ENCODE measurements at places on chromosomes 2 and 18.

- no peak for DNase-seq
These were observed 31.7 kb upstream of the LINC00305 start for GRCh38 chr18:64180617-64181016.

- no peak for DNase-seq
These were observed 12.2 kb upstream of the BOD1L2 start for GRCh38 chr18:57134618-57135135.

DNA sequence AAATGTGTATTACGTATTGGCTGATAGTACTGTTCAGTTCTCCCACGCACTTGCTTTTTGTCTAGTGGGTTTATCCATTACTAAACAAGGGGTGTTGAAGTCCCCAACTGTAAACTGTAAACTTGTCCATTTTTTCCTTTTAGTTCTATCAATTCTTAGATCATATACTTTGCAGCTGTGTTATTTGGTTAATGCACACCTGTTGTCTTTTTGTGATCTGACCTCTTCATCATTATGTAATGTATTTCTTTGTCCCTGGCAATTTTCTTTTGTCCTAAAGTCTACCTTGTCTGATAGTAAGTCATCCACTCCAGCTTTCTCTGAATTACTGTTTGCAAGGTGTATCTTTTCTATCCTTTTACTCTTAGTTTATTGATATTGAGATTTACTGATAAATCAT, 21.9 kb downstream of the MCEE start:
- no peak for DNase-seq

DNA sequence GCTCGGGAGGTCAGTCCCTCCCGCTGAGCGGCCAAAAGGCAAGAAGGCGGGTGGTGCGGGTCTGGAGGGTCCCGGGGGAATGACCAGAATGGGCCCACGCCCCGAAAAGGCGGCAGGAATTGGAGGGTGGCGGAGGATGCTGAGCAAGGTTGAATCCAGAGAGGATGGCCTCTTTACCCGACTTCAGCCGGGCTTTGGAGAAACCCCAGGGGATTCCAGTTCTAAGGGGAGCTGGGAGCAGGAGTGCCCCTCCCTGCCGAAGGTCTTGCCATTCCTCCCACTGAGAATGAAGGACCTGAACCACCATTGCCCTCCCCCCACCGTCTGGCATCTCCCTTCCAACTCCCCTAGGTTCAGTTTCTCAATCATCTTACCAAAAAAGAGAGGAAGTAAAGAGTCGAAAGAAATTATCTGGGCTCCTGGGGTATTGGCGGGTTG, 38.9 kb upstream of the ATP6V1B1 start:
- DNase-seq = no peak

- peak; percentile 22 for DNase-seq
These were observed 54.2 kb upstream of the SEMA4C start for GRCh38 chr2:96923810-96924774.

DNA sequence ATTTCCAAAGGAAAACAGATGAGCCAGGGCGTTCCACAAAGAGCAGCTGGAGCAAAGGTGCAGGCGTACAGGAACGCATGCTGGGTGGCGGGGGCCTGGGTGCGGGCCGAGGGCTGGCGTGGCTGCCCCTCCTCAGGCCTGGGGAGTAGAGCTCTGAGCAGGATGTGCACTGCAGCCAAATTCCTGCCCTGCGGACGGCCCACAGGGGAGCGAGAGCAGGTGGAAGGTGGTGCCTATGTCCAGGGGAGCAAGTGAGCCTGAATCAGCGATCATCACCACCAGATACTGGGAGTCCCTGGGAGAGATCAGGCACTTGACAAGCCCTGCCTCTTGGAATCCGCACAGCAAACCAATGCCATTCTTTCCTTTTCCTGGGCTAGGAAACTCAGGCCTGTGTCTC, 106.3 kb downstream of the GBX2 start:
- no peak for DNase-seq

GRCh38 chr2:28318023-28318422, 74.6 kb upstream of the FOSL2 start:
- DNase-seq = no peak

DNA sequence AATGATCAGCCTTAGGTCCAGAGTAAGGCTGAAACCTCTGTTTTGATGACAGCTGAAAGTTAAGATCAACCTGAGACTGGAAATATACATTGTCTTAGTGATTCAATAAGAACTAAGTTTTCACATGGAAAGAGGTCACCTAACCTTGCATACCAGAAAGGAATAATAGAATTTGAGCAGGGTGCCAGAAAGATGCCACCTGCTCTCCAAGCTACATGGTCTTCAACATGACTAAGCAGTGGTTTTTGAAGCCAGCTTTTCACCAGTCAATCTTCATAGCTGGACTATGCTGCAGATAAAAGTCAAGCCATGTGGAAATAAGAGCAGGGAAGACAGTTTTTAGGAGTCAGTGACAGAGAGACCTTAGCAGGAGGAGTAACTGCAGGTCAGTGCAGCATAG, 589.4 kb upstream of the SYT4 start:
- DNase-seq = no peak

DNA sequence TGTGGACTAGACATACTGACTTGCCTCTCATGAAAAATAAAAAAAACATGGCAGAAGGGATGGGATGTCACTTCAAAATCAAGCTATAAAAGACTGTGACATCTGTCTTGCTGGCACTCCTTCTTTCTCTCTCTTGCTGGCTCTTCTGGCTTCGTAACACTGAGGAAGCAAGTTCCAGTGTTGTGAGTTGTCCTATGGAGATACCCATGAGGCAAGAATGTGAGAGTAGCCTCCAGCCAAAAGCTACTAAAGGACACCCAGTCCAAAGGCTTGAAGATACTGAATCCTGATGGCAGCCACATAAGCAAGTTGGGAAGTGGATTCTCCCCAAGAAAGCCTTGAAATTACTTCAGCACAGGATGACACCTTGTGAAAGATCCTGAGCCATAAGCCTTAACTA, 376.1 kb upstream of the TMEFF2 start:
- DNase-seq = no peak

DNA sequence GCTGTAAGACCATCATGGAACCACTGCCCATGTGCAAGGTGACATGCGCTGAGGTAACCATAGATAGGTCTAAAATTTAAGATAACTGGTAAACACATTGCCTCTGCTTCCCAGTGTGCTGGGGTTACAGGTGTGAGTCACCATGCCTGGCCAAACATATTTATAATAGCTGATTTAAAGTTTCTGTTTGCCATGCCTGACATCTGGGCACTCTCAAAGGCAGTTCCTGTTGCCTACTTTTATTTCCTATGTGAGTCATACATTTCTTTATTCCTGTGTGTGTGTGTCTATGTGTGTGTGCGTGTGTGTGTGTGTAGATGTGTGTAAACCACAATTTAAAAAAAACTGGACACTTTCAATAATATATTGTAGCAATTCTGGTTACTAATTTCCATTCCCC, 415.2 kb upstream of the NETO1 start:
- no peak for DNase-seq

- DNase-seq = no peak
These were observed 339.8 kb upstream of the CDH7 start for GRCh38 chr18:65411061-65411460.

- no peak for DNase-seq
These were observed 1368.4 kb upstream of the LRRTM1 start for GRCh38 chr2:81672923-81673322.

GRCh38 chr2:133791191-133791590, 222.9 kb upstream of the NCKAP5 start:
- DNase-seq = no peak

DNA sequence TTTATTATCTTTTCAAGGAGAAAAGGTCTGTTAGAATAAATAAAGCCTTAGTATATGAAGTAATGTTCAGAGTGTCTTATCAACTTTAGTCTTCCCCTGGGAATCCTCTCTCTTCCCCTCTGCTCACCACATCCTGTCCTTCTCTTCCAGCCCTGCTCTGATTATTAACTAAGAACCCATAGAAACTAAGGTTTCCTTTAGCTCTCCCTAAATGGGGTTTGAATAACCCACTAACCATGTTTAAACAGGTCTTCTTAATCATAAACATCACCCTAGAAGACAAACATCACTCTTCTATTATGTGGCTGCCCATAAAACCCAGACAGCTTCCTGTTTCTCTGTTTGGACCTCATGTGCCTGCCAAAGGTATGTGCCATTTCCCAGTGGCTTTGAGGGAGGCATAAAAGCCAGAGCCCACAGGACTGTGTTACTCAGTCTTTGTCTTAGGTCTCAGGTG, 50.1 kb downstream of the SLC14A1 start:
- peak; percentile 18 for DNase-seq

DNA sequence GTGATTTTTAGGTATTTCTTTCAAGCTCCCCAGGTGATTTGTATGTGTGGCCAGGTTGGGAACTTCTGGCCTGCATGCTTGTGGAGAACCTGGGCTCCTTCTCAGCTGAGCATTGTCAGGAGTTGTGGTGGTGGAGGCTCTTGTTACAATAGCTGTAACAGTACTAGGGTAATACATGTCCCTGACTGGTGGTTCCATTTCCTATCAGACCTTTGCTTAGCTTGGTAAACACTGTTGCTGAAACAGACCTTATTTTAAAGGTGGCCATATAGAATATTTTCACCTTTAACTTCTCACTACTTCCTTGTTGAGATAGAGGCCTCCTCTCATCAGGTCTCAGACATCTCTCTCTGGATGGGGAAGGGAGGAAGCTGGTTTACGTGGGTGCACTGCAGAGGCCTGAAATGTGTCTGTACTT, 79.2 kb downstream of the SETBP1 start:
- DNase-seq = no peak

DNA sequence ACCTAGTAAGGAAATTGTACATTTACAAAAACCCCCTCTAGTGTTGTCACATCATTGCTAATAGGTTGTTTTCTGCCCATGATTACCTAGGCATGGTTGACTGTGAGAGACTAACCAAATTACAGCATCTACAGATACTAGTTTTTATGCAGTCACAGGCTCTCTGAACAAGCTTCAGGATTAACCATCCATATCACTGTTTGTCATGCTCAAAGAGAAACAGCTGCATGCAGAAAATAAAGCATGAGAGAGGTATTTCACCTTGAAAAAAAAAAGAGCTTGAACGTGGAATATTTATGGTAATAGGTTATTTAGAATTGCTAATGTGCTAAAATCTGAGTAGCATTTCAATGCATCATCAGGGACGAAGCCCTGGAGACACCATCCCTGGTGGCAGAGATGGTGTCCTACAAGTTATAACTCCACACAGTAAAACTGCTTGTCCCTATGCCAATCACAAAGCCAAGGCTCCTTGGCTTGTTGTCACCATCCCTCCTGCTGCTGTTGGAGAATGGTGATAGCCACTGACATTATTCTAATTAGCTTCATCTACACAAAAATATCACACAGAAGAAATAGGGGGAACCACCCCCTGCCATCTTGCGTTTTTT, 5.4 kb downstream of the NEB start:
- DNase-seq = no peak

DNA sequence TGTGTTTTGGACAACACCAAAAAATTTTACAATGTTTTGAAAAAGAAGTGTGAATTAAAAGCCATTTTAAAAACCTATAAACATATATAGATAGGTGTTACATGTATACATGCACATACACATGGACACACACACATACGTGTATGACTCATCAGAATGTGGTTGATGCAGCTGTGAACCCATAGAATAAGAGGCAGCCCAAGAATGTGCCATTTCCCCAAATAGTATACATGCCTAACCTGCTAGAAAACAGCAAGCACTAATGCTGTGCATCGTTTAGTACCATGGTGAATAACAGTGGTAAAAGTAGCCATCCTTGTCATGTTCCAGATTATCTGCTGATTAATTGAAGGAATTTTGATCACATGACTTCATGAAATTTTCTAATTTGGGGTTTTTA, 149.0 kb downstream of the DSEL start:
- no peak for DNase-seq

DNA sequence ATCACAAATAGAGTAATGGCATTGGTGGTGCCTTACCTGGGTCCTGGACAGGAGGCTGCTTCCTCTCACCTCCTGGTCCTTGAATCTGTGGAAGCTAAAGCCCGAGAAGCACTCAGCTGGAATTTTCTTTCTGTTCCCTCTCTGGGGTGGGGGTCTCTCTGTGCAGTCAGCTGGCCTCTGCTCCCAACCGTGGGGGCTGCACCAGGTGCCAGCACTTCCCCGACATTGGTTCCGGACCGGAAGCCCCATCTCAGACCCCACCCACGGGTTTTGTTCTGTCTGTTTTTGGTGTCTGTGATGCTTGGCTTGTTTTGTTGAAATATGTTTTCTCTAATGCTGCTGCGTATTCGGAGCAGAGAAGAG, 154.7 kb downstream of the TWIST2 start:
- DNase-seq = no peak

DNA sequence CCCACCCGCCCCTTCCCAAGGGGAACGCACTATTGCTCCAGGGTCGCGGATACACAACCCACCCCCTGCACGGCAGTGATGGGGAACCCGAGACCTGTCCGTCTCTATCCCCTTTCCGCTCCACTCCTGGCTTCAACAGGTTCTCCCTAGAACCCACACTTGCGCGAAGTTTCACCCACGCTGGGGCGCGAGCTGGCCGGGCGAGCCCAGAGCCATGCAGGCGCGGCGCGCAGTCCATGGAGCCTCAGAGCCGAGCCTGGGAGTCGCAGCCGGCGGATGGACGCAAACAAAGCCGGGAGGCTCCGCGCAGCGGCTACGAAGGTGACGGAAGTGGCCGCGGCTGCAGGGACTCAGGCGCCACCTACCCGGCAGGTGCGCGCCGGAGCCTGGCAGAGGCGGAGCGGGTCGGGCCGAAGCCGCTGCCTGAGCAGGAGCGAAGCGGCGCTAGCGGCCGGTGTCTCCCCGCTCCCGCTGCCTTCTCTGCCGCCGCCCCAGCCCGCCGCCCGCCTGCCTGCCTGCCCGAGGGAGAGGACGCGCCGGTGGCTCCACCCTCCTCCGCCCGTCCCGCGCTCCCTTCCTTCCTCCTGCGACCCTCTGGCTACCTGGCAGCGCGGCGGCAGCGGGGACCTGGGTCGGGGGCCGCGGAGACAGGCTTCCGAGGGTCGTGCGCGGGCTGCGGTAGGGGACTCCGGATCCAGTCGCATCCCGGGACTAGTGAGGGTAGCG, 14.0 kb downstream of the ALPG start:
- no peak for DNase-seq

DNA sequence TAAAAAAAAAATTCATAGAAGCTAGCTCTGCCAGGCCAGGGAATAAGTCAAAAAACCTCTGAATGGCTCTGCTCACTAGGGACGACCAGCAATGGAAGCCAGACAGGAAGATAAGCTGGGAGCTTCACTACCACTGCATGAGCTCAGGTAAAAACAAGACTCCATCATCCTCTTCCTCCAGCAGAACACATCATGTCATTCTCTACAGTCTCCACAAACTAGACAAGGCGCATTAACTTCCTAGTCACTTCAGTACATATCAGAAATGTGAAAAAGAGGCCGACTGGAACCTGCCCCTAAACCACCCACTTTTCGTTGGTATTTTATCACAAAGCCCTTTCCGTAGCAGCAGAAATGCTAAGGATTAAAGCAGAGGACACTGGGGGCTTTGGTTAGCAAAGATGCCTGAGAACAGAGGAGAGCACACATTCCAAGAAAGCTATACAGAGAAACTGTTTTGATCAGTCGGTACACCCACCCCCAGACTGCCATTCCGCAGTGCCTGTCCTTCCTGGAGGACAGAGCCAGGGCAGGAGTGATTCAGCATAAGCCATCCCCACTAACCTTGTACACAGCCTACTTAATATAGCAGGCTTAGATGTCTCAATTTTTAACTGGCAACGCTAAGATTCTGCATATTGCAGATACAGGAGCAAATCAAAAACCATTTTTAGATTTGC, 53.4 kb downstream of the AAK1 start:
- no peak for DNase-seq
